Endothelial cell of coronary artery (primary cell): ENCODE measurements at places on chromosomes 7 and 10. TPM values are rescaled to one million over a fixed set of nuclear protein-coding genes. Genes with fewer than 3 reads are reported as not detected.

NEUROD6 gene
- total RNA-seq: not detected in 2 replicates

PGAM2 gene
- total RNA-seq: not detected in 2 replicates

RNF32 gene
- total RNA-seq: 0.18 and 0.19 TPM in 2 replicates

PDE6C gene
- not detected in 2 replicates for total RNA-seq

HOXA11 gene
- total RNA-seq: 0.09 and 0.47 TPM in 2 replicates
